NCI-H187 treated with DMSO at 0.1 percent for 48 hours (cell line): ENCODE measurements at places on chromosomes 2 and 18.

DNA sequence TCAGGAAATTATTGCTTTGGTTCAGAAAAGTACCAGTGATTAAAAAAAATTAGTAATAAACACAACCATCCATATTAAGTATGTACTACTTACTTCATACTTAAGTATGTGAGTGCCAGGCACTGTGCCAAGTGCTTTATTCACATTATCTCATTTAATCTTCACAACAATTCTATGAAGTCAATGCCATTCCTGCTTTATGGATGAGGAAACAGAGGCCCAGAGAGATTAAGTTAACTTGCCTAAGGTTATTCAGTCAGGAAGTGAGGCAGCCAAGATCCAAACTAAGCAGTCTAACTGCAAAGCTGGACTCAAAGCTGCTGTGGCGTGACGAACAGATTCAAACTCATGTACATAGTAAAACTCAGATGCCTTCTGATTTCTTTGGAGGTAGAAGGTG lies 22.3 kb downstream of the DTNB start:
- no peak for DNase-seq

DNA sequence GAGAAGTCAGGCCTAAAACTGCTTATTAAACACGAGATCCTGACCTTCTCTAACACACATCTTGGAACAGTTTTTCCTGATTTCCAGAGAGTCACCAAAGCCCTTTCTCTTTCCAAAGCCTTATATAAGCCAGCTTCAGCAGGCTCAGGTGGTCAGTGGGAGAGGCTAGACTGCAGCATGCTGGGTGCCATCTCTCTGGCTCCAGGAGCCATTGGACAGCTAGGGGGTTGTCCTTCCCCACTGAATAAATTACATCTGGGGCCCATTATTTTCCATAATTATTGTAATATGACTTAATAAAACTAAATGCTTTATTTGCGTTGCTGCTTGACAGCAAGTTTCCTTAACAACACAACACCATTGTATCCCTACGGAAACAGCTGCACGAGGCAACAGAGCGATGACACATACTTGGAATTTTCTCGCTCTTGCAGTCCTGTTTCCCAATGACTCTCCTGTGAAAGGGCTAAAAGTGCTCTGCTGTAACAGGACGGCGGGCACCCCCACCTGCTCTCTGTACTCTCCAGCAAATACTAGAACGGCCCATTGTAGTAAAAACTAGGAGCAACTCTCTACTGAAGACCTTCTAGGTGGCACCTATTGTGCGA lies 160.6 kb downstream of the RNF144A start:
- no peak for DNase-seq

DNA sequence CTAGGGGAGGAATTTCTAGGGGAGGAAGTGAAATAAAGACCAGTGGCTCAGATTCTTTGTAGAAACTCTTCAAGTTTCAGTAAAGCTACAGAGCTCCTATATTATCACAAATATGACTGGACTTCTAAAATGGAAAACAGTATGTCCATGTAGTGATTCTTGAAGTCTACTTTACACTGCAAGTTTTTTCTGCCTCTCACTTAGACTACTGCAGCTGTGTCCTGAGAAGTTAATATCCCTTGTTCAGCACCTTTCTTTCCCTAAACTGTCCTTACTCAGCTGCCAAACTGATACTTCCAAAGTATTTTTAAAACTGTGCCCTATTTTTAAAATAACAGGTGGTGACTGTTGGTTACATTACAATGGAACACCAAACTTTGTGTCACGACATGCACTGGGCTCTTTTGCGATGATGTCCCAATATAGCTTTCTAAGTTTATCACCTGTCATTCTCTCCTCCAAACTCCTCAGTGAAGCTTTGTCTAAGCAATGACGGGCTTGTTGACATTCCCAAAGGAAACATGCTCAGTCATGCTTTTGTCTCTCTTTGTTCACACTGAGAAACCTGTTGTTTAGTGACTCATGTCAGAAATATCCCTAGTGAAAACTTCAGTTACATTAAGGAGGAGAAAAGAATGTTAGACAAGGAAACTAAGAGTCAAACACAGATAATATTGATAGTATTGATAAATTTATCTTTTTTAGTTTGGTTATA lies 341.1 kb downstream of the ARL6IP6 start:
- DNase-seq: no peak

GRCh38 chr18:43009674-43010073 lies 105.8 kb downstream of the RIT2 start:
- no peak for DNase-seq

GRCh38 chr18:2905854-2906703 lies 59.3 kb downstream of the EMILIN2 start:
- DNase-seq: no peak

GRCh38 chr2:4791488-4791887 lies 900.7 kb upstream of the SOX11 start:
- no peak for DNase-seq

DNA sequence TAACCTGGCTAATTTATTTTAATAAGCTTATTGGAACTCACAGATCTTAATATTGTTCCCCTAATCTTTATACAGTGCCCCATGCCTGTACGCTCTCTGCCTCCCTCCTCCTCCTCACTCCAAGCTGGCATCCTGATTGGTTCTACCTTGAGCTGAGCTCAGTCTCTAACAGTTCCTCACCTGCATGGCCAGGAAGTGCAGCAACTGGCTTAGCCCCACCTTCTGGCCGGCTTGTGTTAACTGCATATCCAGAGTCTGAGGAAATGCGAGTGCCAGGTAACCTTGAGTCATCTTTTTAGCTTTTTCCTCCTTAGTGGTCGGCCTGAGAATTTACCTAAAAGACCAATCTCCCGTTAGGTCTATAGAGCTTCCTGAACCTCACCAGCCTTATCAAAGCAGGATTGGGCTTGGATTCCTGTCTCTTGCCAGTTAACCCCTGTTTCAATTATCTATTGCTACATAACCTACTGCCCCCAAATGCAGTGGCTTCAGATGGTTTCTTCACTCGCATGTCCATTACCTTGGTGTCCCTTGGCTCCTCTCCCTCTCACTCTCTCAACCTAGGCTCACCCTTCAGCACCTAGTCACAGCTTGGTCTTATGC lies 89.5 kb upstream of the STK39 start:
- DNase-seq: no peak

DNA sequence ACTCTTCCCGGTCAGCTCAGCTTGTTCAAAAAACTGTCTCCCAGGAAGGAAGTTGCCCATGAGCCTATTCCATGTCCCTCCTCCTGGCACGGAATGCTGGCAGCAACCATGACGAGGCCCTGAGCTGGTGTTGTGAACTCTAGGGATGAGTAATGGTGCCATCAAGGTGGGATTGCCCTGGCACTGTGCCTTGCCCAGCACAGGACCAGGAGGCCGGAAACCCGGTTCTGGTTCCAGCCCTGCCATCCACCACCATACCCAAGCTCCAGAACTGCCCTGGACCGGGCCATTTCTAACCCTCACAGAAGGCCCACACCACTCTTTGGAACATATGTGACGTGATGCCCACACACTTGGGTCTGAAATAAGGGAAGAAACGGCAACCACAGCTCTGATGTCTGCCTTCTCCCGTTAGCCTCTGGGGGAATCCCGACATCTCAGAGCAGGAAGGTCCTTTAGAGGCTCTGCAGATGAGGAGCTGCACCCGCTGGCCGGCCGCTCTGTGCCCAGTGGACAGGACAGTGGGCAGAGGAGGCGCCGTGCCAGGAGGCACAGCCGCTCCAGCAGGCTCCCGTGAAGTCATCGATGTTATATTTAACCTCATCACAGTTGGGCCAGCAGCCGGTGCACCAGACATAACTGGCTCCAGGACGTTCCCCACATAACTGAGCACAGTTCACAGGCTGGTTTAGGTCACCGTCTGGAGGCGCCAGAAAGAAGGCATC lies 462.1 kb upstream of the ID2 start:
- no peak for DNase-seq

- no peak for DNase-seq
These were observed 6.4 kb upstream of the NCKAP5 start for GRCh38 chr2:133574620-133575019.

GRCh38 chr2:24304631-24305030 lies 55.7 kb downstream of the ITSN2 start:
- no peak for DNase-seq

DNA sequence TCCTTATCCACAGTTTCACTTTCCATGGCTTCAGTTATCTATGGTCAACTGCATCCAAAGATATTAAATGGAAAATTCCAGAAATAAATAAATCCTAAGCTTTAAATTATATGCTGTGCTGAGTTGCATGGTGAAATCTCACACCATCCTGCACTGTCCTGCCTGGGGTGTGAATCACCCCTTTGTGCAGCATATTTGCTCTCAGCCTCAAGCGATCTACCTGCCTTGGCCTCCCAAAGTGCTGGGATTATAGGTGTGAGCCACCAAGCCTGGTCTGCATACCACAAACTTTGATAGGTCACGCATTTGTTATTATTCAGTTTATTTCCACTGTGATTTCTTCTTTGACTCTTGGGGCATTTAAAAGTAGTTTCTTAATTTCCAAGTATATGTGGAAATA lies 117.2 kb downstream of the SPIRE1 start:
- DNase-seq: no peak

GRCh38 chr2:234254783-234255521 lies 204.4 kb downstream of the SPP2 start:
- DNase-seq: no peak

- no peak for DNase-seq
These were observed 234.3 kb upstream of the LYPD1 start for GRCh38 chr2:132904142-132904842.

- no peak for DNase-seq
These were observed 79.7 kb upstream of the TRIB2 start for GRCh38 chr2:12636837-12637581.
